HCT116 (cell line): ENCODE measurements at places on chromosomes 13 and 19. TPM values are rescaled to one million over a fixed set of nuclear protein-coding genes. Genes with fewer than 3 reads are reported as not detected.

Gene MBD3L3
- total RNA-seq: not detected

Gene B3GNT3
- total RNA-seq: 22.2 TPM

- no peak for DNase-seq
Observed at GRCh38 chr19:30004403-30004802, 62.4 kb downstream of the URI1 start.

DNA sequence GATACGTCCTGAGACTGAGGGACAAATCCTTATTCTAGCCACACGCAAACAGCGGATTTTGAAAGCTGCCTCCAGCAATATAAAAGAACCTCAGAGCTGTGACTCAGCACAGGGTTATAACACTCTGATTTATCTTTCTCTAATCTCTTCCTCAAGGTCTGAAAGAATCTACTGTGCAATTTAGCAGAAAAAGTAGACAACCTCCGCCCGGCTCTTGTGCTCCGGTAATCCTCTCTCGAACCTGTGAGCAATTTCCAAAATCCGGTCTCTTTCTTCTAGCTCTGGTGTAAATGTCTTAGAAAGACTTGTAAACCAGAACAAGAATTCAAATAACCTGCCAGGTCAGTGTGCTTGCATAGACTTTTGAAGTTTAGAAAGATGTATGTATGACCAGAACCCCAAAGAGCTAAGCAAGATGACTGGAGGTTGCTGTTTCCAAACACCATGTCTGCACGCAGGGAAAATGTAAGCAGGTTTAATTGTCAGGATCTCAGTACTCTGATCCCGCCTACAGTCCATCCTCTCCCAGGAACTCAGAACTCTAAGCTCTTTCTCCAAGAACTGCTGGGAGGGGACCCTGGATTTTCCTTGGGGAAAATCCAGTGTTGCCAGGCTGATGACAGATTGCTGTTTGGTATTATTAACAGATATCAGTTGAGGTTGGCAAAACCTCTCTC, 338.1 kb downstream of the RFC3 start:
- peak; percentile 61 for DNase-seq

- DNase-seq: no peak
Observed at GRCh38 chr13:110566171-110566570, 4.6 kb upstream of the RAB20 start.

- DNase-seq: no peak
Observed at GRCh38 chr19:17687141-17687856, 855 bp downstream of the UNC13A start.
